Activated naive CD4-positive, alpha-beta T cell treated with anti-CD3 and anti-CD28 coated beads for 36 hours (primary cell): ENCODE measurements at places on chromosomes 7 and 10.

GRCh38 chr7:131109011-131109758, 218.5 kb upstream of the MKLN1 start:
- peaks cover 2% of the 10 kb centered on the region for H3K27me3 ChIP-seq
- peak overlapping the region; percentile 86 for H3K27ac ChIP-seq

DNA sequence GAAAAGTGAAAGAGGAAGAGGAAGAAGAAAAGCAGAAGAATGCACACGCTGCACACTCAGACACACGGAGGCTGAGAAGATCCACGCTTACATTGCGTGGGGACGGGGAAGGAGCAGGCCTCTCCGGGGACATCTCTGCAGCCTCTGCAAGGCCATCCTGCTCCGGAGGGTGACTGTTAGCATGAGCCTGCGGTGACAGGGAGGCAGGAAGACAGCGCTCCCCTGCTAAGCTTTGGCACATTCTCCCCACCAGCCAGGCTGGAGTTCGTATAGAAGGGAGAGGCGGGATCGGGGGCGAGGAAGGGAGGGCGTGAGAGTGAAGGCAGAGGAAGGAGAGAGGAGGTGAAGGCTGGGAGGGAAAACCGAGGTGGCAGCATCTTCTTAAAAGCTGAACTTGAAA, 366.0 kb upstream of the SHH start:
- DNase-seq, result no peak
- no peak overlapping the region for H3K27ac ChIP-seq
- H3K4me1 ChIP-seq, result no peaks in the 10 kb centered on the region
- H3K27me3 ChIP-seq, result peaks cover 9% of the 10 kb centered on the region
- no peaks in the 10 kb centered on the region for H3K36me3 ChIP-seq

DNA sequence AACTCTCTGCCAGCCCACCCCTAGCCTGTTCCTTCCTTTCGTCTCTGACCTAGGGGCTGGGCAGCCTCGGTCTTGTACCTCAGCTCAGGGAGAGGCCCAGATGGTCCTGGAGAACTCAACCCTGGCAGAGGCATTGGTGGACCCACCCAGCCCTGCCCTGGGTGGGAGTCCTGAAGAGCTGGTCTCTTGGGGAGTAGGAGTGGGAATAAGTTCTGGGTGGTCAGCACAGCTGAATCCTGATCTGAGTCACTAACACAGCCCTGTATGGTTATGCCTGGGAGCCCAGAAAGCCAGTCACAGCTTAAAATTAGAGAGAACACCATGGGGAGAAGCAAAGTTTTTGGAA, 84.0 kb downstream of the SORBS1 start:
- H3K36me3 ChIP-seq, result no peaks in the 10 kb centered on the region
- no peak for DNase-seq
- H3K4me3 ChIP-seq, result no peak overlapping the region
- H3K4me1 ChIP-seq, result no peaks in the 10 kb centered on the region
- no peaks in the 10 kb centered on the region for H3K27me3 ChIP-seq

DNA sequence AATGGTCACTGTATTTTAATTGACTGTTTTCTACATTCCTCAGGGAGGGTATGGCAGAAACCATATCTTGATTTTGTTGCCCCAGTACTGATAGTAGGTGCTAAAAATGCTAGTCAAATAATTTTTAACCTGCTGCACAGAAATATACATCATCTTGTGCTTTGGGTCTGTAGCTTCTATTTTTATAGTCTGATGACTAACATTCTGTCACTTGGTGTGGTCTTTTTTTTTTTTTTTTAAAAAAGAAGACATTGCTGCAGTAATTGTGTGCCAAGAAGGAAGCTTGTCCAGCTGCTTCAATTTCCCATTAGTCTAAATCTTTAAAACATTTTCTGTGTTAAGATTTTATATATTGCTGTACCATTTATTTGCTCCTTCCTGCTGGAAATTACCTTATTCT, 83.6 kb downstream of the ICA1 start:
- H3K36me3 ChIP-seq, result no peaks in the 10 kb centered on the region
- no peak for DNase-seq
- H3K4me1 ChIP-seq, result peaks cover 43% of the 10 kb centered on the region
- no peaks in the 10 kb centered on the region for H3K27me3 ChIP-seq
- no peak overlapping the region for H3K4me3 ChIP-seq

DNA sequence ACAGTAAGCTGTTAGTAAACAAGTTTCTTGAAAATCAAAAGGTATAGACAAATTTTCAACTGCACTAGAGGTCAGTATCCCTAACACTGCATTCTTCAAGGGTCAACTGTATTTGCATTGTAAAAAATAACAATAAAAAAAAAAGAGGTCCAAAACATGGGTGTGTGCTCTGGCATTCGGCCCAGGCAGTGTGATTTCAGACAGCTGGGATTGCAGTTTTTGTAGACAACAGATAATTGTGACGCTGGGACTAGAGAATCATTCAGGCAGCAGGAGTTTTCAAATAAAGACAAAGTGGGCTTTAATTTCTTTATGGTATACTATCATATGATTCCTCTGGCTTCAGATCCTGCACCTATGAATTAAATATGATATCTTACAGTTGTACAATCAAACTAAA, 543.2 kb upstream of the SEMA3D start:
- H3K4me1 ChIP-seq, result no peaks in the 10 kb centered on the region
- DNase-seq, result no peak
- H3K27ac ChIP-seq, result no peak overlapping the region
- H3K36me3 ChIP-seq, result no peaks in the 10 kb centered on the region
- no peak overlapping the region for H3K4me3 ChIP-seq

DNA sequence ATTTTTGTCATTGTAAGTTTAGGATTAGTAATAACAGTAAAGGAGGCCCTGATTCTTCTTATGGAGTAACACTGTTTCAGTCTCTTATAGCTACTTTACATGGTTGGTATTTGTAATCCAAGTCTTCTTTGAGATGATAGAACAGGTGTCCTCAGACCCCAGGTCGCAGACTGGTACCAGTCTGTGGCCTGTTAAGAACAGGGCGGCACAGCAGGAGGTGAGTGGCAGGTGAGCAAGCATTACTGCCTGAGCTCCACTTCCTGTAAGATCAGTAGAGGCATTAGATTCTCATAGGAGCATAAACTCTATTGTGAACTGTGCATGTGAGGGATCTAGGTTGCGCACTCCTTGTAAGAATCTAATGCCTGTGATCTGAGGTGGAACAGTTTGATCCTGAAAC, 77.3 kb downstream of the STK31 start:
- H3K4me1 ChIP-seq, result peaks cover 7% of the 10 kb centered on the region
- H3K27ac ChIP-seq, result no peak overlapping the region
- H3K27me3 ChIP-seq, result no peaks in the 10 kb centered on the region
- H3K4me3 ChIP-seq, result no peak overlapping the region
- H3K36me3 ChIP-seq, result no peaks in the 10 kb centered on the region
- DNase-seq, result no peak

GRCh38 chr7:126449611-126450268, 803.0 kb downstream of the GRM8 start:
- no peak overlapping the region for H3K4me3 ChIP-seq
- H3K36me3 ChIP-seq, result no peaks in the 10 kb centered on the region
- H3K4me1 ChIP-seq, result no peaks in the 10 kb centered on the region

- peaks cover 18% of the 10 kb centered on the region for H3K4me1 ChIP-seq
- DNase-seq, result no peak
- no peak overlapping the region for H3K27ac ChIP-seq
- H3K36me3 ChIP-seq, result no peaks in the 10 kb centered on the region
- no peak overlapping the region for H3K4me3 ChIP-seq
- peaks cover 27% of the 10 kb centered on the region for H3K27me3 ChIP-seq
Observed at GRCh38 chr7:150958597-150958996, 19.5 kb downstream of the KCNH2 start.

- H3K4me3 ChIP-seq, result no peak overlapping the region
- H3K36me3 ChIP-seq, result no peaks in the 10 kb centered on the region
- no peak overlapping the region for H3K27ac ChIP-seq
- no peaks in the 10 kb centered on the region for H3K27me3 ChIP-seq
- no peaks in the 10 kb centered on the region for H3K4me1 ChIP-seq
Observed at GRCh38 chr7:19133886-19134285, 11.3 kb downstream of the FERD3L start.

DNA sequence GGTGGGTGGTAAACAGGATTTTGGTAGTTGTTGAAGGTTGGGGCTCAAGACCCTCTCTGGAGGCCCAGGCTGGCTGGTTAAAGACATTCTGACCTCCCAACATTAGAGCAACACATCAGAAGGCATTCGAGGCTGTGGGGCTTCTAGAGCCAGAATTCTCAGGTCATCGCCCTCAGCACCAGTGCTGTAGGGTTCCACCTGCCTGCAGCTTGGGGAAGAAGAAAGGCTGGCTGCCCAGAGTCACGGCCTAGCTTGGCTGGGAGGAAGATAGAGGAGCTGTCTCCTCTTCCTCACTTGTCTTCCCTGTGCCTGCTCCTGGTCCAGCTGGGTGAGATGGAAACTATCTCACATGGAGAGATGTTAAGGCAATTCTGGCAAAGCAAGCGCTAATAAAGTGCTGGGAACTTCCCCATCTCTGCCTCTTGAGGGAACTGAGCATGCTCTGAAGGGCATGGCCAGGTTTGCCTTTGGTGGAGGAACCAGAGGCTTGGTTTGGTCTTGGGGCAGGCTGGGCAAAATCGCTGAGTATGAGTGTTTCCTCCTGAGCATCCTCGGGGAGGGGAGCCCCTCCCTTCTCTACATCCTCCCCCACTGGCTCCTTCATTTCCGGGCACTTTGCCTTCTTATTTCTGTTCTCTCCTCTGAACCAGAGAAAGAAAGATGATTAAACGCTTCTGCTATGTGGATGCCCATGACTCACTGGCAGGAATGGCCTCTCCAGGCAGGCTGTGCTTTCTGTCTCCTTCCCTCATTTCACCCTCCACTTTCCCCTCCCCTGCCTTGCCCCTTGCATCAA, 509.0 kb upstream of the PODXL start:
- H3K4me3 ChIP-seq, result no peak overlapping the region
- H3K36me3 ChIP-seq, result no peaks in the 10 kb centered on the region
- no peak overlapping the region for H3K27ac ChIP-seq
- no peaks in the 10 kb centered on the region for H3K4me1 ChIP-seq
- peaks cover 3% of the 10 kb centered on the region for H3K27me3 ChIP-seq
